Parietal lobe (tissue), 2 donors: ENCODE measurements at places on chromosomes 2 and 18. TPM values are rescaled to one million over a fixed set of nuclear protein-coding genes. Genes with fewer than 3 reads are reported as not detected.

The ST8SIA3 gene
- total RNA-seq: 16.6 TPM

The ZSWIM2 gene
- total RNA-seq: 0.63 TPM

The SLC16A14 gene
- total RNA-seq: 49.5 TPM

The LYG2 gene
- not detected for total RNA-seq

The THSD7B gene
- 31.3 TPM for total RNA-seq

The CLIP4 gene
- total RNA-seq: 51.3 TPM

The STARD6 gene
- total RNA-seq: not detected

The MAB21L4 gene
- not detected for total RNA-seq

The KATNAL2 gene
- total RNA-seq: 3.1 TPM

The SGPP2 gene
- total RNA-seq: 1.3 TPM

The NEUROD1 gene
- total RNA-seq: 4.7 TPM

The MALL gene
- 1.3 TPM for total RNA-seq

The SULT6B1 gene
- not detected for total RNA-seq

The CXCR2 gene
- not detected for total RNA-seq

The RBM44 gene
- 4.1 TPM for total RNA-seq

The CRACDL gene
- 0.94 TPM for total RNA-seq

The SERPINB4 gene
- not detected for total RNA-seq

The REG1B gene
- not detected for total RNA-seq

The BOLL gene
- not detected for total RNA-seq

The MAP2 gene
- 1,096 TPM for total RNA-seq

The CHST10 gene
- 89.2 TPM for total RNA-seq

The DSG1 gene
- total RNA-seq: not detected

The DSG4 gene
- not detected for total RNA-seq

The UGT1A1 gene
- total RNA-seq: not detected

The CD8B2 gene
- total RNA-seq: not detected

The TMEM178A gene
- total RNA-seq: 32.2 TPM

The C1QL2 gene
- 1.6 TPM for total RNA-seq

The HOXD1 gene
- not detected for total RNA-seq

The SERPINB10 gene
- total RNA-seq: not detected

The DYNAP gene
- total RNA-seq: not detected

The HOXD13 gene
- not detected for total RNA-seq

The FSHR gene
- total RNA-seq: not detected

The MC2R gene
- not detected for total RNA-seq

The PAX8 gene
- total RNA-seq: 0.31 TPM
